Left ventricle myocardium inferior (tissue), 1 donor: ENCODE measurements at places on chromosomes 13 and 19.

GRCh38 chr13:47480121-47480520 is 521.0 kb downstream of the SUCLA2 start:
- no peak for DNase-seq

GRCh38 chr13:94952787-94953186 is 240.4 kb upstream of the SOX21 start:
- no peak for DNase-seq

GRCh38 chr13:103104340-103104739 is 38.1 kb upstream of the SLC10A2 start:
- DNase-seq: no peak

DNA sequence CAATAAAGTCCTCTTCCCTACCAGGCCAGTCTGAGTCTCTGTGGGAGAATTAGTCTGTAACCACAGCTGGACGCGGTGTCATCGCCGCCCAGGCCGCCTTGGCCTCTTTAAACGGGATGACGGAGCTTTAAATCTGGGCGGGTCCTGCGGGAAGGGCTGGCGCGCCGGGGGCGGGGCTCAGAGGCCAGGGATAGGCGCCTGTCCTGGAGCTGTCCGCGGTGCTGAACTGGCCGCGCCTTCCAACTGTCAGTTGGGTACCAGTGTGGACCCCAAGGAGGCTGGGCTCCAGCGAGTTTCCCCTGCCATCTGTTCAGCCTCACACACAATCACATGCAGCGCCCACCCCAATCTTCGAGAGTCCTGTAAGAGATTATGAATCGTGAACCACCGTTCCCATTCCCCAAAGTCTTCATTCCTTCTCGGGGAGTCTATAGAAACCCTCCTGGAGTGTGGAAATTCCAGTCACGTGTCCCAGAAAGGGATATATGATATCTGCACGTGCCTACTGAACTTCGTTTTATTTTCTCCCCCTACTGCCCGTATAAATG is 11.5 kb downstream of the APLP1 start:
- peak; percentile 92 for DNase-seq

GRCh38 chr19:19305696-19306095 is 14.6 kb downstream of the SUGP1 start:
- DNase-seq: no peak

DNA sequence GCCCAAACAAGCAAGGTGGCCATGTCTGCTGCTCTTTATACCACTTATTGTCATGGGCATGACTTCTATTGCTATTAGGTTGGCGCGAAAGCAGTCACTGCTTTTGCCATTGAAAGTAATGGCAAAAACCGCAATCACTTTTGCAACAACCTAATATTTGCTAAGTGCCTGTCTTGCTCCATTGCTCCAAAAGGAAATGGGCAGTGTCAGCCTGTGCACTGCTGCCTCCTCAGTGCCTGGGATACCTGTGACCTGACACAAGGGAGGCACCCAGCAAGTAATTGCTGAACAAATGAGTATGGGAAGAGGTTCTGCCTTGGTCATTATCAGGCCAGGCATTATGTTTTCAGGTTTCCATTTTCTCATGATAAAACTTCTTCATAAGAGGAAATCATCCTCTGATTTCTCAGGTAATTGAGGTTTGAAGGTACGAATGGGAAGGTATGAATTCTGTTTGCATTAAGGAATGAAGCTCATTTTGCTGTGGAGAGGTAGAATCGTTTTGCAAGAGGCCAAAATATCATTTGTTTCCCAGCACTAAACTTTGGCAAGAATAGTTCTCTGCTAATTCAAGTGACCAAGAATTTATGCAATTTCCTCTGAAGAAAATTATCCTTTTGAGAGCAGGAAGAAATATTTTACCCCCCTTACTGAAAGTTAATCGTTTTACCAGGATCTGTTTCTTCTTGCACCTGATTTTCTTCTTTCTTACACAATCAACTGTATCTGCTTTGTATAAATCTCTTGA is 128.4 kb upstream of the SPRY2 start:
- DNase-seq: no peak

GRCh38 chr19:3084943-3085342 is 9.2 kb upstream of the GNA11 start:
- DNase-seq: no peak

- peak; percentile 91 for DNase-seq
Measured at GRCh38 chr19:48469289-48469881, at the start of gene CYTH2. Gene CYTH2 (plus strand): TSS chr19:48469369. CDS start chr19:48469508, 139 bp downstream.

GRCh38 chr13:41015920-41016319 is 3.2 kb downstream of the ELF1 start:
- no peak for DNase-seq

DNA sequence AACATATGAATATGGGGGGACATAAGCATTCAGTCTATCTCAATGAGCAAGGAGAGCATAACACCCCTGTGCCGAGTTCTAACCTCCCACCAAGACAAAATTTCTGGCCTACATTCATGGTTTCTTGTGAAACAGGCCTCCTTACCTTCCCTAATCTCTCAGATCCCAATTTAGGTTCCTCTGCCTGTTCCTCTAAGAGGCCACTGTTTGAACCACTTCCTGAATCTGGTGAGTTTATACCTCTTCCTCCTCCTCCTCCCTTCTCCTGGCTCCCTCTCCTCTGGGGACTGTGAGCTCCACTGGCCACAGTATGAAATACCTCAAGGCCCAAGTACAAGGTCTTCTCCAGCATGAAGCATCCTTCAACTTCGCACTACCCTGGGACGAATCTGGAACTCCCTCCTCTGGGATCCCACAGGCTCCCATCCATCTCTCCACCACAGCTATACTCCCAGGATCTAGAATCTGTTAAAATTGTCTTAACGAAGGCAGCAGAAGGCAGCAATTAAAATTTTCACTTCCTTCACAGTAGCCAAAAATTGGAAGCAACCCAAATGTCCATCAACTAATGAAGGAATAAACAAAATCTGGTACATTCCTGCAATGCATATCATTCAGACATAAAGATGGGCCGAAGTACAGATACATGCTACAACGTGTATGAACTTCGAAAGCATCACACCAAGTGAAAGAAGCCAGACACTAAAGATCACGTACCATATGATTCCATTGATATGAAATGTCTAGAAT is 7.8 kb upstream of the SIGLECL1 start:
- no peak for DNase-seq

- DNase-seq: no peak
Measured at GRCh38 chr19:40650749-40651305, 39.6 kb downstream of the NUMBL start.

DNA sequence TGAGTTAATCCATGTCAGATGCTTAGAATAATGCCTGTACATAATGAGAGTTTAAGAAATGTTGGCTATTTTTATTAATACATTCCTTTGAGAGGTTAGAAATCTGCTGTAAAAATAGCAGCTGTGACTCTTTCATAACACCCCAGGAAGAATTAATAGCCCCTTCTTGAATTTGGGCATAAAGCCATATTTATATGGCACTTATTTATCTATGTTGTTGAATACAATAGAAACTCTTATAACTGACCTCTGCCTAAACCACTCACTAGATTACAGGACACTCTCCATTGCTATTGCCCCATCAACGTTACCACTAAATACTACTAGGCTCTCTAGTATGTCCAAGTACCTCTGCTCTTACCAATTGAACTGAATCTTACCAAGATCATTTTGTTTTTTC is 16.3 kb downstream of the NEK5 start:
- DNase-seq: no peak

DNA sequence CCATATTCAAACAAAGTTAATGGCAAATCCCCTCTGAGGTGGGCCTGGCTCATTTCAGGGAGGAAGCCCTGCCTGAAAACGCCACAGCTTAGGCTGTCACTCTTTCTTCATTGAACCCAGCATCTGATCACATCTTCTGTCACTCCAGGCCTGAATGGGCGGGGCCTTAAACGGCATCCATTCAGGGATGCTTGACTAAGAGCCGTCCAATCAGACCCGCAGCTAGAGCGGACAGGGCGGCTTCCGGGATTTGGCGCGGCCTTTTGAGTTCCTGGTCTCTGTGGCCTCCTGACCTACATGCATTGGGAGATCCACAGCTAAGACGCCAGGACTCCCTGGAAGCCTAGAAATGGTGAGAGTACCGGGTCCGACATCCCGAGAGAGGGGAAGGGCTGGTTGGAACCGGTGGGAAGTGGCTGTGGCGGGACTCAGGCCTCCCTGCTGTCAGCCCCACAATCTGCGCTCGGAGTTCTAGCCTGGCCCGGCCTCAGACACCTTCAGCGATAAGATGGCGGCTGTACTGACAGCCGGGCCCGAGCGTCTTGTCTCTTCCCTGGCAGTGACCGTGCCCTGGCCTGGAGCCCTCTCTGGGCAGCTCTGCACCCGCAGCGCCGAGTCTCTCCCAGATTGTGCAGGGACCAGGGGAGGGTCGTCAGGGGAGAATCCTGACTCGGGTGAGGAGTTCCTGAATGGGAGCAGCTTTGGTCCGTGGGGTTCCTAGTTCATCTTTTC is at the start of gene ZNF723:
TSS of gene ZNF723 (plus strand) at position 261 of the 732 bp plus-strand sequence. CDS start at position 350, 89 bp downstream.
- DNase-seq: no peak

GRCh38 chr13:46663206-46664037 is 110.5 kb downstream of the LRCH1 start:
- DNase-seq: no peak

DNA sequence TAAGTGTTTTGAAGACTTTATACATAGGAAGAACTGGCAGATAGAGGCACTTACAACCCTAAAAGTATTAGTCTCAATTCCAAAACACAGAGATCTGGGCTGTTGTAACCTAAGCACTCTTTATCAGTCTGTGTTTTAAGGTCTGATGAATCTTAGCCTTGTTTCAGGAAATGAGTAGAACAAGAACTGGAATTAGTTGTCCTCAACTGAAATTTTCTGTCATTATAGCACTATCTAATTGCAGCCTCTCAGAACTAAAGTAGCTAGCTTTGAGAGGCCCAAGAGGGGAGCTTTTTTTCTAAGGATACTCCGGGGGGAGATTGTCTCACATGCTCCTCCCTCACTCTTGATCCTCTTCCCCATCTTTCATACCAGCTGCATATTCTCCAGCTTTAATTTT is 13.1 kb downstream of the HNRNPM start:
- no peak for DNase-seq

GRCh38 chr13:30240608-30241007 is 66.7 kb downstream of the KATNAL1 start:
- DNase-seq: no peak

DNA sequence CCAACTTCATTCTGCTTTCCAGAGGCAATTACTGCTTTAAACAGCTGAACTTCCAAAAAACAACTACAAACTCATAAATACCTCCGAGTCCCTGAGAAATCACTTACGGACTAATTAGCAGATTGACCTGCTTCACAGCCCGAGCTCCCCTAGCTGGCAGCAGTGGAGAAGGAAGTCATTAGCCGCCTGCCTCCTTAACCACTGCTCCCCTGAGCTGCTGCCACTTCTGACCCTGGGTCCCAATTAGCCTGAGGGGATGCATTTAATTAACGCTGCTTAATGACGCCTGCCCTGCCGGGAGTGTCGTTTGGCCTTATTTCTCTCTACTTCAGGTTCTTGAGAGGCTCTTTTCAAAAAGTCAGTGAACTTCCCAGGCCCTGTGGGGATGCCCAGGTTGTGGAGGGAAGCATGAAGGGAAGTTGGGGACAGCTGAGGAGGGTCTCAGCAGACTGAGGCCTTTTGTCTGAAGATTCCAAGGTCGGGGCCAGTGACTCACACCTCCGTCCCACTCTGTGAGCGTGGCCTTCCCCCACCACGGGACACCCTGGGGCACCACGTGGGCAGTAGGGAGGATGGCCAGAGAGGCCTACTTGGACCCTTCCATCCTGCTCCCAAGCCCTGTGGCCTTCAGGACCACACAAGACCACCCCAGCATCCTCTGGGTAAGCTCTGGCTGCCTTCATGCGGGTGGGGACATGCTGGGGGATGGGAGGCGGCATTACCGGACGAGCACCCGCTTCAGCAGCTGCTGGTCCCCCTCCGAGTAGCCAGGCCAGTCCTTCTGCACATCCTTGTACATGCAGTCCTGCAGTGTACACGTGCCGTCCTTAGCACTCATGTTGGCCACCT is 19.8 kb upstream of the ISYNA1 start:
- DNase-seq: no peak

DNA sequence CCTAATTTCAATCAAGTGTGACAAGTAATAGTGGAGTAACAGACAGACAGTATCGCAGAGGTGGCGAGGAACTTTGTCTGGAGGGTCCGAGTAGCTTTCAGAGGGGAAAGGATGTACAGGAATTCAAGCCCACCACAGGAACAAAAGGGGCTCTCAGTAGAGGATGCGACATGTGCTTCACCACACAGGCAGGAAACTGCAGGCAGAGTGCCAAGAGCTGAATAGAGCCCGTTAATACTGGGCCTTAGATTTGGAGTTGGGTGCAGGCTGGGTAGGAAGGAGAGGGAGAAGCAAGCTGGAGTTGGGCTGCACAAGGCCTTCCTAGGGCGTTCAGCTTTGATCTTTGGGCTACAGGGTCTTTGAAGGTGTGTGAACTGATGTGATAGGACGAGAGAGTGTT is 1.2 kb downstream of the CCDC70 start:
- no peak for DNase-seq

DNA sequence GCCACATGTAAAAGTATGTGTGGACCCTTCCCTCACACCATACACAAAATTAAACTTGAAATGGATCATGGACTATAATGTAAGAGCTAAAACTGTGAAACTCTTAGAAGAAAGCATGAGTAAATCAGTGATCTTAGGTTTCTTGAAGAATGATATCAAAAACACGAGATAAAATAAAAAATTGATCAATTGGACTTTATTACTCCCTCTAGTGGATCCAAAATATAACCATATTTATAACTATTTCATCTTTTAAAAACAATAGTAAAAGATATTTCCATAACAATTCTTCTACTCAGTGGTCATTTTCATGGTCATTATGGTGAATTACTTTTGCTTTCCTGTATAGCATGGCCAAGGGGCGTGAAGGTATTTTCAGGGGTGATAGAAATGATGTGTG is 174.6 kb upstream of the LSM14A start:
- DNase-seq: no peak

DNA sequence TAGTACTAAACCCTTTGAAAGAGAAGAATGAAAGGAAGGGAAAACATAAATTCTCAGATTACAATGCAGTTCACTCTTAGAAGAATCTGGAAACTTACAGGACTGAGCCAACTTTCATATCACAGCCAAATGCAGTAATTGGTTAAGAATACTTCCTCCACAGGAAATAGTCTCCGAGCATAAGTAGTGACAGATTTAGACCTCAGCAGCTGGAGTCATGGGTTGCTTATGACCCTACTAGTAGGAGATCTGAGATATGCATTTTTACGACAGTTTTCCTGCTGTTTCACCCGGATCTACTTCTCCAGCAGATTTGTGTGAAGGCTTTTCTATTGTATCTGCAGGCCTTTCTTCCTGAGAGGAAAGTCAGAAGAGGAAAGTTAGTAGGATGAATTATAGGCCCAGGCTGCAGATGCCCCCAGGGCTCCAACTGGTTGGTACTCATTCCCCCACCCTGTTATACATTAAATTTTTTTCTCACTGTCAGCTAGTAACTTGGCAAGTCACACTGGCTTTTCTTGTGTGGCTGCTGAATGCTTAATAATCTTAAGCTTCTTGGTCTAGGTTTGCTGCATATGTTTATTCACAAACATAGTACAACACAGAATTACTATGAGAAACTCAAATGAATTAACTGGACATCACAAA is 1241.5 kb upstream of the MIR17HG start:
- no peak for DNase-seq
